Stimulated activated CD8-positive, alpha-beta memory T cell treated with anti-CD3 and anti-CD28 coated beads, Interleukin-15, amount 100 ng/mL, for 24 hours (primary cell): ENCODE measurements at places on chromosomes 3 and 15.

DNA sequence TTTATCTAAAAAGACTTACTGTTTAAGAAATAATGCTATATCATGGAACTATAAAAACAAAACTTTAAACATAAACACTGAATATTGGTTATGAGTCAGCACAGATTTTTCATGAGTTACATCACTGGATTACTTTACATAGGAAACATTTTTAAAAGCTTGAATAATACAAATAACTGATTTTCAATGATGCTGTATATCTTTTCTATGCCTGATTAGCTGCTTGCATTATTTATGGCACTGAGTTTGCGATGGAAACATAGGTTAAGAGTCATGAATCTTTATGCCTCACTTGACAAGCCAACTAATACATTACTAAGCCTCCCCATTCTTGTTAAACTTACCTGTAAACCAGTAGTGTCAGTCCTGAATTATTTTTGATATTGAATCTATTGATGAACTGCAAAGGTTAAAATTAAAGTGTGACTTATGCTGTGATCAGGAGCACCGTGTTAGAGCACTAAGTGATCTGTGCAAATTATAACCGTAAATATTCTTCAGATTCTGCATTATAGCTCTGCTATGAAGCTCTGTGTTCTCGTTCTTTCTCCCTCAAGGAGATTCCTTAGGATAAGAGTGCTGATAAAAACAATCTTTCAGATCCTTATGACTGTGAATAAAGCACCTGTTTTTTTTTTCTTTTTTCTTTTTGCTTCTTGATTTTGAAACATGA, 437.3 kb upstream of the BCHE start:
- DNase-seq = no peak

DNA sequence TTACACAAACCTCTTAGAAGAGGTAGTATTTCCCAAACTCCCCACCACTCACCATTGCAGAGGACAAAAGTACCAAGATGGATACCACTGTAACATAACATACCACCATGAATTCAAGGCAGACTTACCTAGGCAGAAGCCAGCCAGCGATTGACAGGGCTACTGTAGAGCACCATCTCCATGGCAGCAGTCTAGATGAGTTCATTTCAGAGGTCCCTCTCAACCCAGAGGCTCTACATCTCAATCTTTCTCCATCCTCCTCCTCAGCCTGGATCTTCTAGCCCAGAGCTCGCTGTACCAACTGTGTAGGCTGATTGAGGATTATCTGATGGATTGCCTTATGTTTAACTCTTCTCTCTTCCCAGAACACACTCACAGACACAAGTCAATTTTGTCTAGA, 2.0 kb upstream of the PLIN1 start:
- DNase-seq = no peak

- no peak for DNase-seq
These were observed 9.0 kb downstream of the ARPP21 start for GRCh38 chr3:35648347-35648746.

DNA sequence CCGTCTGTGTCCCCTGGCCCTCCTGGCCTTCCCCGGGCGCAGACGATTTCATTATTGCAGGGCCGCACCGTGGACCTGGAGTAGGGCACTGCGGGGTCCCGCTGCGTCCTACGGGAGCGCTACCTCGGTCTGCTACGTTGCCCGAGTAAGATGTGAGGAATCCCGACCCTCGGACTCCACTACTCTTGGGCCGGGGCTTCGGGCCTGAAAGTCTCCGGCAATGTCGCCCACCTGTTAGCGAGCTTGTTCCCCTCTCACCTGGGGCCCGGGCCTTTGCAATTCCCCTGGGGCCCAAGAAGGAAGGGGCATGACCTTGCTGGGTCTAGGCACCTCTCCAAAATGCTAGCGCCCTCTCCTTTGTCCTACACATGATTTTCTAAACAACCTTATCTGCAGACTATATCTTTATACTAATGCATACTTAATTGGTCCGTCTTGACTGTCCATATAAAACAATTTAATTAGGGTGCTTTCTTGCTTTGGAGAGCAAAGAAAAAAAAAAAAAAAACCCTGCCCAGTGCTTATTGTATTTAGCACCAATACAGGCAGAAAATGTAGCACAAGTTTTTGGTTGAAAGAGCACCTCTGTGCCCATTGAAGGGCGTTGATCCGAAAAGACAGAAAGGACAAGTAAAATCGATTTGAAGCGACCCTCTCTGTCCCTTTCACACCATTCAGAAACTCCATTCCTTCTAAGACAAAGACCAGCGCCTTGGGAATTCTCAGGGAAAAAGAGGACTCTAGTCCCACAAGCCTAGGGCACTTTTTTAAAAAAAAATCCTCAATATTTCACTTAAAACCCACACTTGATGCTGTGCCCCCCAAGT, 7.0 kb upstream of the NR2F2 start:
- DNase-seq = no peak

- DNase-seq = no peak
These were observed 227.5 kb downstream of the MAGI1 start for GRCh38 chr3:65811086-65811761.

GRCh38 chr15:49024840-49025239, 21.4 kb downstream of the SECISBP2L start:
- no peak for DNase-seq

DNA sequence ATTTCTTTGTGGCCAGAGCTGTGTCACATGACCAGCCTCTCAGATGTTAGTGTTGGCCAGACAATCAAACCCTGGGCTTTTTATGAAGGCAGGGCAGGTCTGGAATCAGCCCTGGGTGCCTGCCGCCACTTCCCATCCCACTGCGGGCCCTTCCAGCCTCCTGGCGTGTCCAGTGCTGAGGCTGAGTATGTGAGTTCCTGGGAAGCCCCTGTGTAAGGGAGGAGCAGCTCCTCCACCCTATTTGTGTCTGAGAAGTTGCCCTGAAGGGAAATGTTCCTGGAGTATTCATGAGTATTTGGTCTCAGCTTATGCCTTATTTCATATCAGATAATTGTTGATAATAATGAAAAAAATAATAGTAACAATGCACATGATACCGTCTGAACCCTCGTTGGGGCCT, 190.1 kb downstream of the NSMCE3 start:
- DNase-seq = no peak

DNA sequence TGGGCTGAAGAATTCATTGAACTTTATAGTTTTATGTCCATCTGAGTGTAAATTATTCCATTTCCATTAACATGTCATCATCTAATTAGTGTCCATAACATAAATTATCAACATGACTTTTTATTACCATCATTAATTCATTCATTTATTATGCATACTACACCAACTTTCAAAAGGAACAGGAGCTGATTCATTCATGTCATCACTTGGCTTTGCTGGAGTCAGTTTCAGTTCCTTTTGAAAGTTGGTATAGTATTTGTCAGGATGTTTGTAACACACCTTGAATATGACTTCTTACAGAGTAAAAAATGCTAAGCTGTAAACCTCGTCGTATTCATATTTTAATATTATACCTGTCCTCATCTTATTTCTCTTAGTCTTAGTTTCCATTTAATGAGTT, 298.0 kb upstream of the RBMS3 start:
- DNase-seq = no peak

GRCh38 chr15:99117563-99118257, 12.8 kb downstream of the SYNM start:
- no peak for DNase-seq

DNA sequence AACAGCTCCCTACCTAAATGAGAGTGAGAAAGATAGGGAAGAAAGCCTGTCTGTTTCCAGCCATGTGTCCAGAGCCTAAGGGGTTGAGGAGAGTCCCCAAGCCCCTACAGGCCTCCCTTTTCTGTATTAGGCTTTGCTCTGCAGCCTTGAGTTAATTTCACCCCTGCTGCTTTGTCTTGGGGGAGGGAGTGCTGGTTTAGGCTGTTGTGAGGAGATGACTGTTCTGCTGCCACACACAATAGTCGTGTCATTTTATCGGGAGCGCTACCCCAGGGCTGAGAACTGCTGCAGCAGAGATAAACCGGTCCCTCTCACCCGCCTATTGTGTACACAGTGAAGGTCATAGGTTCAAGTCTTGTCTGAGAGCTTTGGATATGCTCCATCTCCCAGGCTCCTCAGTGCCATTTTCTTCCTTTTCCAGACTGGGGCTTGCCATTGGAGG, 1.4 kb downstream of the ZNF609 start:
- DNase-seq = no peak

DNA sequence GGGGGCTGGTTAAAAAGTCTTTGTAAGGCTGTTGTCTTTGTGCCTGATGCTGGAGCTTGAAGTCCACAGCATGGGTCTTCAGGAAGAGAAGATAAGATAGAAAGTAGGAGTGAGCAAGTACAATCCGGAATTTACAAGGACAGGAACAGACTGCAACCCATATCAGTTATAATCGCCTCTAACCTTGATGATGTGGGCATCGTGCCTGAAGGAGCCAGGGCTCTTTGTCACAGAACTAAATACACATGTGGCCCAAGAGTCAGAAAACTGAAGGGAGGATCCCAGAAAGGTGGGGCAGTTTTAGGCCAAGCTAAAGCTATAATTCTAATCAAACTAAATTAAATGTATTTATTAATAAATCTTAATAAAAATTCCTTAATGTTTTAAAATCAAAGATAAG, 132.2 kb downstream of the TMCO5A start:
- DNase-seq = no peak

- no peak for DNase-seq
These were observed 23.5 kb upstream of the ATP10A start for GRCh38 chr15:25886498-25887140.

- DNase-seq = no peak
These were observed 23.4 kb downstream of the PXK start for GRCh38 chr3:58356054-58356453.

- DNase-seq = no peak
These were observed 22.7 kb downstream of the ABHD6 start for GRCh38 chr3:58260261-58260731.

DNA sequence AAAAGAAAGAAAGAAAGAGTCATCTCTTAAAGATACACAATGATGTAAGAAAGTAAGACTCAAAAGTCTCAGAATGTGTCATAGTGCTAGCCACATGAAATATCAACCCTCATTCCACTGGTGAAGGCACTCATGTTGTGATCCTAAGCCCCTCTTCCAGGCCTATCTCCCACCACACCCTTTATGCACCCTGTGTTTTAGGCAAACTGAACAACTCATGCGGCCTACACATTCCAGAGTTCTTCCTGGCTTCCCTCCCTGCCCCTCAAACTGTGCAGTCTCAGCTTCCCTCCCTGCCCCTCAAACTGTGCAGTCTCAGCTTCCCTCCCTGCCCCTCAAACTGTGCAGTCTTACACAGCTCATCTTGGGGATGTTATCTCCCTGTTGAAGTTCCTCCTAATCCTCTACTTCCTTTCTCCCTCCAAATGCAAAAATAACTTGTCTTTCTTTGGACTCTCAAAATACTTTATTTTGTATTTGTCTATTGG, 69.0 kb upstream of the FNDC3B start:
- no peak for DNase-seq

DNA sequence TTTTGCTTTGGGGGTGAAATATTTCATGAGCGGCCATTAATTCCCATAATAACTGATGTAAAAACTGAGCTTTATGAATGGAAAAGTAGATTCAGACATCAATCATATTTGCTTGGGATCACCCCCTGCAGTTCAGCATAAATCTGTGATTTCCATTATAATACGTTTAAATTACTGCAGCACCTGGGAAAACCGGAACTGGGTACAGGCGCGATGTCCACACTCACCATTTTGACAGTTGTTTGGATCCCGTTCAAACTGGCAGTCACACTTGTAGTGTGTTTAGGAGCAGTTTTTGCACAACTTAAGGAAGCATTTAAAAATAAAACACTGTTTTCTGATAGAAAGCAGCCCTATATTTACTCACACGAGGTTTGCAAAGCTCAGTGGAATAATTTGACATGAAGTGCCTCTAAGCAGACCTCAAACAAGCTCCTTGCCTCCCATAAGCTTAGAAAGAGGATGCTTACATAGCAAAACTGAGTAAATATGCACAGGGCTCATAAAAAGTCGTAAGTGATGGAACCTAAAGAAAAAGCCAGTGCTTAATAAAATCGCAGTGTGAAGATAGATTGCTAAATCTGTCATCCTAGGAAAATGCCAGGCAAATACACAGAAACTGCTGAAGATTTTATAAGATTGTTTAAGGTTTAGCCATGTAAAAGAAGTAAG, 377.6 kb downstream of the PTPRG start:
- no peak for DNase-seq

DNA sequence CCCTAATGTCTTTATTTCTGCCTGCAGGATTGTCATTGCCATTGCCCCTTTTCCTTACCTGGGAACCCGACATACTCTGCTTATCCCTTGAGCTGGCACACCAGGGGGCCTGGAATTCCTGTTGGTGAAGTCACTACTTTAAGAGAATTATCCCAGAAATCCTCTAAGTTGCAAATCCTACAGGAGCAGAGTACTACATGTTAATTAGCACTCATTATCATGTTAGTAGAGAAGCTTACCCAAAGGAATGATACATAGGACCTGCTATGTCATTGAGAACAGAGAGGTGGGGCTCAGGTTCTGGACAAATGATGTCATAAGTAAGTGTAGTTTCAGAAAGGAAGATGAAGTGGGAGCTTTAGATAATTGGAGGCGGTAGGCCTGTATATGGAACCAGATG, 27.4 kb downstream of the SCG5 start:
- no peak for DNase-seq

DNA sequence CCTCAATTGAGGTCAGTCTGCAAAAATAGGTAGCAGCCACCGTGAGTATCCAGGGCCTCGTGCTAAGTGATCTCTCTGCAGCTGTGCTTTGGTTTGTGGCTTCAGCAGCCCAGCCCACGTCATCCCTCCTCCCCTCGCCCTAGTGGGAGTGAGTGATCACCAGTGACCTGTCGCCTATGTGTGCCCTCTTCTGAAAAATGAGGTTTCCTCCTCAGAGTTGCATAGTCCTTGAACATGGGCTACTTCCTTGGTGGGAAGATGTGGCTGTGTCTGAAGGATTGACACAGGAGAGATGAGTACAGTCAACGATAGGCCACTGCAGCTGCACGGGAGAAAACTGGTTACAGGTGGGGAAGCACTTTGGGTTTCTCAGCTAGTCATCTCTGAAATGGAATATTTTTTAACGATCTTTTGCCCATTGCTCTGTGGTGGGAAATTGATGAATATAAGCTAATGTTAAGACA, 144.8 kb upstream of the BHLHE40 start:
- DNase-seq = no peak

DNA sequence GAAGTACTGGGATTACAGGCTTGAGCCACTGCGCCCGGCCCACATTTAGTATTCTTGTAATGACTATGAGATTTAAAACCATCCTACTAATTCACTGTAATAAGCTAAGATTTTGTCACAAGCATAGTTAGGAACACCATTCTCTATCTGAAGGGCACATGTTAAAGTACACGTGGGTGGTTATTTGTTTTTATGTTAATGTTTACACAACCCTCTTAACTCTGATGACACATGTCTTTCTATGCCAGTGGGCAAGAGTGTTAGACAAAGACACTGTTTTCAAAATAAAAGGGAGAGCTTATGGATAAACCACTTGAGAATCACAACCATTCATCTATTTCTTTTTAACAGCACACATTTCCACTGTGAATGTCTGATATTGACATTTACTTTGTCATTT, 537.6 kb upstream of the IL12A start:
- DNase-seq = no peak

- no peak for DNase-seq
These were observed 117.0 kb upstream of the TSPAN3 start for GRCh38 chr15:77187751-77188464.
